Left lung (tissue), 14 donors: ENCODE measurements at places on chromosomes 16 and 17. TPM values are rescaled to one million over a fixed set of nuclear protein-coding genes. Genes with fewer than 3 reads are reported as not detected.

CCL2 gene
- total RNA-seq: 444 TPM

ADAD2 gene
- 0.24 TPM for total RNA-seq

NOG gene
- total RNA-seq: 0.55 TPM

KRTAP9-8 gene
- not detected for total RNA-seq

ARHGAP44 gene
- 43.6 TPM for total RNA-seq

OTOA gene
- 1.1 TPM for total RNA-seq

IKZF3 gene
- total RNA-seq: 6.6 TPM

ESRP2 gene
- 62.6 TPM for total RNA-seq

LRRC75A gene
- 3.8 TPM for total RNA-seq

- DNase-seq: no peak
These were observed 71.9 kb upstream of the NOG start for GRCh38 chr17:56521414-56522141.

DNA sequence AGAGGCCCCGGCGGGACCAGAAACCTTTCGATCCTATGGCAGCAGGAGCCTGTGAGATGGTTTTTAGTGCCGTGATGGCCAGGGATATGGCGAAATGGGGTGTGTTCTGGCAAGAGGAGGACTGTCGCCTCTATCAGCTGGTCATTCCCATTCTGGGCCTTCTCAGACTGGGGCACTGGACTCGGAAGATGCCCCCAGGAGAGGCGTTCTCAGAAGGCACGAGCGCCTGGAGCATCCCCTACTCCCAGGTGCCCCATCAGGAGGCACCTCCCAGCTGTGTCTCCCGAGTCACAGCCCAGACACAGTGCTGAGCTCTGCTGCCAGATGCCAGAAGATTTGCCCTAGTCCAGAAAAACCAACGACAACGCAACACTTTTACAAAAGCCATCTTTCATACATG is 54.6 kb upstream of the ENDOV start:
- DNase-seq: no peak

DNA sequence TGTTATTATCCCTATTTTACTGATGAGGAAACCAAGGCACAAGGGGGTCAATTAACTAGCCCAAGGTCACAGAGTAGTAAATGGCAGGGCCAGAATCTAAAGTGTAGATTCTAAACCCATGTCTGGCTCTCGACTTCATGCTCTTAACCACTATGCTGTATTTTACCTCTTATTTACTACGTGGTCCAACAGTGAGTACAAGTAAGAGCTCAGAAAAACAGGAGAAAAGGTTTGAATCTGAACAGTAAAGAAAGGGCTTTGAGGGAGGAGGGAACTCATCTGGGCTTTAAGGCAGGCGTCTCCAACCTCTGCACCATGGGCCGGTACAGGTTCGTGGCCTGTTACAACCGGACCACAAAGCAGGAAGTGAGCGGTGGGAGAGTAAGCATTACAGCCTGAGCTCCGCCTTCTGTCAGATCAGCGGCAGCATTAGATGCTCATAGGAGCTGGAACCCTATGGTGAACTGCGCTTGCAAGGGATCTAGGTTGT is 62.9 kb downstream of the SMURF2 start:
- DNase-seq: no peak

- DNase-seq: no peak
These were observed 216.3 kb downstream of the PRKCA start for GRCh38 chr17:66518677-66519076.

DNA sequence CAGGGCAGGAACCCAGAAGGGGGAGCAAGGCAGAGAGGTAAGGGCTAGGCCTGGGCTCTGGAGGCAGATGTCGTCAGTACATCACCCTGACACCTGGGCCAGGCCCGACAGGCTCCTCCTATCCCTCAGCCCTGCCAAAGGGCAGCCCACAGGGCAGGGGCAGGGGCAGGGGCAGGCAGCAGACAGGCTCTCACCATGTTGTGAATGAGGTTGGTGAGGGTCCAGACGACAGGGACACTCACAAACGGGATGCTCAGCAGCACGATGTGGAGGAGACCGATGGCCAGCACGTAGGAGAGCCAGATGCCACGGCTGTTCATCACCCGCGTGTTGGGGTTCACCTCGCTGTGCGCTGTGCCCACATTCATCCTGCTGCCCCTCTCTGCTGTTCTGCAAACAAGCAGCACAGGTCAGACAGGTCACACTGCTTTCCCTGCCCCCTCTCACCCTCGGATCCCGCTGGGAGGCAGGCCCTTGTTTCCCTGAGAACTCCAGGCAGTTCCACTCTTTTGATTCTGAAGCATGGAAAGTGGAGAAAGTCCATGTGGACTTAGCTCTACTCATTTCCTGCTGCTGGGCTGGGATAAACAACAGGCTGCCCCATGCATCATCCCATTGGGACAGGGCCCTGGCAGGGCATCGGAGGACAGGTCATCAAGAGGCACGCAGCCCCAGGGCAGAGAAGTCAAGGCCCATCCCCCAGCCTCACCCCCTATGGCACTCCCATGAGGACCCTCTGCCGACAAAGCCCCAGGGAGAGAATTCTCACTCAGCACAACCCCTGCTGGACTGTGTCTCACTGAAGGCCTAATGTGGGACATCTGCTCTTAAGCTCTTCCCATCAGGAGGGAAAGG is 3.3 kb downstream of the ORMDL3 start:
- no peak for DNase-seq

- no peak for DNase-seq
These were observed 5.0 kb downstream of the ZNF688 start for GRCh38 chr16:30566531-30566930.

- no peak for DNase-seq
These were observed 137.6 kb downstream of the ITFG1 start for GRCh38 chr16:47323241-47323640.

DNA sequence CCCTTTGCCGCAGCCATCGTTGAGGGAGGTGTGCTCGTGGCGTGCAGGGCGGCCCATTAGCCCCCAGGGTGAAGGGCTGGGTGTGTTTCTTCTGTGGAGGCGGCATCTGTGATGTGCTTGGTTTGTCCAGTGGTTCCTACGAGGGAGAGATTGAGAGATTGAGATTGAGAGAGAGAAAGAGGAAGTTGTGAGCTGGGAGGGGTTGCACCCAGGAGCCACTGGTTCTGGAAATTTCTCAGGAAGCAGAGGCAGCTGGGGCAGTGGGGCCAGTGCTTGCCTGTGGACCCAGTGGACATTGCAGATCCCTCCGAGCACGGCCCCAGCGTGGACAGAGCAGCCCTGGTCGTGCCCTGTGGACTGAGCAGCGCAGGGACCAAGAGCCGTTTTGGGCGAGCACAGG is 72.0 kb upstream of the ZNF750 start:
- DNase-seq: no peak

GRCh38 chr17:21031756-21032396 is 10.9 kb downstream of the USP22 start:
- no peak for DNase-seq

DNA sequence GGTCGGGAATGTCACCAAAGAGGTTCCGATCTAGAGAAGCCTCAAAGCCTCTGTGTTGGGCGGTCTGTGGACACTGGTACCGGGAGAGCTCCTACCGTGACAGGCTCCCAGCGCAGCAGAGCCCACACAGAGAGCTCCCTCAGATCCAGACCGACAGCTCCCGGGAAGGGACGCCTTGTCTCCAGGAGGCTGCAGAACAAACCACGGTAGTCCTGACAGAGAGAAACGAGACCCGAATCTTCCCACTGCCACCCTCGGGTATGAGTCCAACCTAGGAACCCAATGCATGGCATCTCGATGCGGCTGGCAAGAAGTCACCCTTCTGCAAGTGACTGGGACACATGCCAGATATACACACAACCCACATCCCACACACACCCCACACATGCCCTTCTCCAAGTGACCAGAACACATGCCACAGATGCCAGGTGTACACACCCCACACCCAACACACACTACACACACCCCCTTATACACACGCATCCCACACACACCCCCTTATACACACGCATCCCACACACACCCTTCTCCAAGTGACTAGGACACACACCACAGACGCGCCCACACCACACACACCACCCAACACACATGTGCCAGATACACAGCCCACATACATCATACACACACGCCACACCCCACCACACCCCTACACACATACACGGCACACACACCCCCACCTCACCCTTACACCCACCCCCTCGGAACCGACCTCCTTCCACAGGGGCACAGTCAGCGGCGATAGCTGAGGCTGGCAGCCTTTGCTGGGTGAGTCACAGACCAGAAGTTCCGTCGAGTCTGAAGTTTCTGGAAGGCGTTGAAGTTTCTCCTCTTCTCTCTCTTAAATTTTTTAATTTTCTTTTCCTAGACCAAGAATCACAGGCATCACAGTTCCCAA is 15.9 kb upstream of the CYTH1 start:
- no peak for DNase-seq

- no peak for DNase-seq
These were observed 2.6 kb downstream of the CCL15 start for GRCh38 chr17:35998756-35999155.

GRCh38 chr17:63232565-63233310 is 213.4 kb downstream of the CYB561 start:
- no peak for DNase-seq

DNA sequence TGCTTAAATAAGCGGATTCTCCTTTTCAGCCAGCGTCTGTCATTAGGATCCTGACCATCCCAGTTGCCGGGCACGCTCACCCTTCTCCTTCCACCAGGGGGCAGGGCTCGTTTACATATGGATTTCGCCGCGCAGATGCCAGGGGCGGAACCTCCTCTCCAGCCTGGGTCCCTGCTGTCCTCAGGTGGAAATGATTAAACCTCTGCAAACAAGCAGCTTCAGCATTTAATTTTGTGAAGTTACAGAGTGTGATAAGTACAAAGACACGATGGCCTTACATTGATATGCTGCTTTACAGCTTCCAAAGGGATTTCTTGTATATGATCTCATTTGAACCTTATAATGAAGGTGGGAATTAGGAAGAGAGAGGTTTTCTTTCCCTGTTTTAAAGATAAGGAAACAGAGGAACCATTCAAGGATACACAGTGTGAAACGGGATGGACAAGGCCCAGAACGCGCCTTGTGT is 3.9 kb upstream of the KRT28 start:
- DNase-seq: peak; percentile 47

DNA sequence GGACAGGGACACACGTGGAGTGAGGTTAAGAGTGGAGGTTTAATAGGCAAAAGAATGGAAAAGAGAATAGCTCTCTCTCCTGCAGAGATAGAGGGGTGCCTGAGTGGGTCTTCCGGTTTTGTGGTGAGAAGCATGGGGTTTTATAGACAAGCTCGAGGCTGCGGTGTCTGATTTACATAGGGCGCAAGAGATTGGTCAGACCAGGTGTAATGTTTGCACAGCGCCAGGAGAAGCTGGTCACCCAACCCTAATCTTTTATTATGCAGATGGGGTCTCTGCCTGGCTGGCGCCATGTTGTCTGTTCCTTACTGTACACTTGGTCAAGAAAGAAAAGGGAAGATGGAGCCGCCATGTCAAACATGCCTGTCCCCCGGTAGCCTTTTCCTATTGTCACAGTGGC is 44.5 kb upstream of the MLYCD start:
- DNase-seq: no peak

DNA sequence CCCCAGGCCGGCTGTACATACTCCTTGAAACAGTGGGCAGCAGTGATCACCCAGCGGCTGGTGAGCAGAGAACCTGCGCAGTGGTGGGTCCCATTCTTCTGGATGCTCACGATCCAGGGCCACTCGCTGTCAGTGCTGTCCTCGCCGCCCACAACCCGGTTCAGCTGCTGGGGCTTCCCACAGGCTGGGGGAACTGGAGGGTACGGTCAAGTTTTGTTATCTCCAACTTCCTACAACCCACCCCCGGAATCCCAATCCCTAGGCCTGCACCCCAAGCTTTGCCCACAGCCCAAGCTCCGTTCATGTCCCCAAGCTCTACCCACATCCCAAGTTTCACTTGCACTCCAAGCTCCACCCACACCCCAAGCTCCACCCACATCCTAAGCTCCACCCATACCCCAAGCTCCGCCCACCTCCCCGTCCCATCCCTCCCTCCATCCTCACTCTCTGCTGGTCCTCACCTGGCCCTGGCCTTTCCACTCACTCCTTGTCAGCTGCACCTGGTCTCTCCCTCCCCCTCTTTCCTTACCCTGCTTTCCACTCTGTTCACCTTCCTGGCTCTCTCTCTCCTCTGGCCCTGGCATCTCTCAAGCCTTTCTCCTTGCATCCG is 1.8 kb downstream of the PRSS22 start:
- DNase-seq: no peak
